ENCODE measurements at places on chromosomes 6 and 20.

GRCh38 chr20:38726804-38727606 is 2.7 kb downstream of the SLC32A1 start:
- peak; percentile 34 for DNase-seq

DNA sequence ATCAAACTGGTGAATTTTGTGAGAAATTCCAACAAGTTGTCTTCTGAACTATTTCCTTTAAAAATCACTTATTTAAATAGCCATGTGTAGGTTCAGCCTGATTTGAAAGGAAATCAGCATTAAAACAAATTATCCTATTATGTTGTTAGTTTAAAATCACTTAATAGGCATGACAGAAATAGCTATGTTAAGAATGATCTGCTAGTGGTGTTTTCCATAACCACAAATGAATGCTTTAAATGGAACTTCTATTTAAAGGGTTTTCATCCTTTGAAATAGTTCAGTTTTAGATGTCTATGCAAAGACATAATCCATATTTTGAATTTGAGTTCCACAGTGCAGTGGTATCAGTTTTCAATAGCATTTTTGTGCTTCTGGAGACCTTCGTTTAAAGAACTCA is 120.1 kb downstream of the PLEKHG1 start:
- DNase-seq = no peak

DNA sequence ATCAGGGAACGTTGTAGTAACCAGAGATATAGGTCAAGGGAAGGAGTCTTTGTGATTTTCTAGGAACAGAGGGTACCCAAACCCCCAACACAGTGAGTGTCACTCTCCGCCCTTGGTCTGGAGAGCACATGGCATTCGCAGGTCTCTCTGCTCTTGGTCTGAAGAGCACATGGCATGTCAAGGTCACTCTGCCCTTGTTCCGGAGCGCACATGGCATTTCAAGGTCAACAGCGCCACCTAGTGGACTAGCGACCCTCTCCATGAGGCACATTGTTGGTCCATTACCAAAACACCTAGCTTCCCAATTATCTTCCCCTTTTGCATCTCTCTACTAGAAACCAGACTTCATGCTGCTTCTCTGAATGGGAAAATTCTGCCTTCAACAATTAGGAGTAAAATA is 260.0 kb downstream of the C6orf118 start:
- no peak for DNase-seq

- no peak for DNase-seq
These were observed 15.4 kb upstream of the TNFAIP3 start for GRCh38 chr6:137851669-137852068.

DNA sequence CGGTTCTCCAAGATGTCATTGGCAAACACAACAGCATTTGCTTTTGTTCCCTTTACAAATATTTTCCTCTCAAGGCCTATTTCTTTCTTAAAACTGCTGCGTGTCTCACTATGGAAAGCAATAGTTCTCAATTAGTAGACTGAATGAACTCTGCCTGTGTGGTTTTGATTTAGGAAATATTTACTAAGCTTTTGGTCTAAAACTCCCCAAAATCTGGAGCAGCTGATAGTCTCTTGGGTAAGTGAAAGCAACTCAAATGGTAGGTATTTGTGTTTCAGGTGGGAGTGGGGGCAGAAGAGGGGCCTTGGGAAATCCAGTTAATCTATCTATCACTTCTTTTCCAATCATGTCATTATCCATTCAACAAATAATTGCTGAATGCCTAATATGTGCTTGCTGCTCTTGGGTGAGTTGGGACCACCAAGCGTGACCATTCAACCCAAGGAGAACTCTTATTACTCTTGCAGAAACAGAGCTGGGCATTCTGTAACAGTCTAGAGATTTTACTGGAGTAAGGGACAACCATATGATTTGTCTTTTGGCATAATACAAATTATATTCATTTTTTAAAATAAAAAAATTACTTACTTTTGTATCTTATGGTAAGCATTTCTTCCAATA is 33.2 kb upstream of the ADTRP start:
- DNase-seq = no peak

- DNase-seq = no peak
These were observed 159.9 kb upstream of the PCSK2 start for GRCh38 chr20:17066902-17067301.

- no peak for DNase-seq
These were observed 28.0 kb upstream of the ADGRF5 start for GRCh38 chr6:46949632-46950280.
